GM04504 (cell line): ENCODE measurements at places on chromosomes 2 and 18.

DNA sequence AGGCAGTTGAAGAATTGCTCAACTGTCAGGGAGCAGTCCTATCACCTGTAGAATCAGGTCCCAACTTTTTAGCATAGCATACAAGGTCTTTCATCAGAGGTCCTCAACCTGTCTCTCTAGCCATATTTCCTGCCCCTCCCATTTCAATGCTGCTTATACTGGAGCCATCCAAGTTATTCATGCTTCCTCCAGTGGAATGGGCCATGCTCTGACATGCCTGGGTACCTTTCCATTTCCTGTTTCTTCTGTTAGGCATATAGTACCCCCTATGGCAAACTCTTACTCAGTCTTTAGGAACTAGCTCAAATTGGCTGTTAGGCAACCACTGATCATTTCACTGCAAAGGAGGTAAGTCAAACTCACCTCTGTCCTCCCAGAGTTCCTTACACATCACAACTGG lies 51.0 kb upstream of the ABCA12 start:
- DNase-seq = no peak

GRCh38 chr2:150480241-150480640 lies 7.2 kb downstream of the RND3 start:
- peak; percentile 64 for DNase-seq

DNA sequence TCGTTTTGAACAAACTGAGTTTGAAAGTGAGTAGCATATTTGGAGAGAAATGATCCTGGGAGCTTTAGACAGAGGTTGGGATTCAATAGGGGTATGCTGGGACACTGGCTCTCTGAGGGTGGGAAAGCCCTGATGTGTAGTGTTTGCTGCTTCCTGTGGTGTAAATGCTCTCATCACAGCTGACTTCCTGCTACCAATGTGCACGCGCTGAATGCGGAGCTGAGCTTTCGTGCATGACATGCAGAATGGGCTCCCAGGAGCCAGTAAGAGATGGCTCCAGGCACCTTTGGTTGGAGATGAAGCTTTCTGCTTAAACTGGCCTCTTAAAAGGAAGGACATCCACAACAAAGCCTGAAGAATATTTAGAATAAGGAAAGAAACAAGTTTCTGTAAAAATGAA lies 224.1 kb upstream of the CCDC150 start:
- no peak for DNase-seq

GRCh38 chr2:6986301-6986911 lies 69.2 kb downstream of the RNF144A start:
- no peak for DNase-seq

DNA sequence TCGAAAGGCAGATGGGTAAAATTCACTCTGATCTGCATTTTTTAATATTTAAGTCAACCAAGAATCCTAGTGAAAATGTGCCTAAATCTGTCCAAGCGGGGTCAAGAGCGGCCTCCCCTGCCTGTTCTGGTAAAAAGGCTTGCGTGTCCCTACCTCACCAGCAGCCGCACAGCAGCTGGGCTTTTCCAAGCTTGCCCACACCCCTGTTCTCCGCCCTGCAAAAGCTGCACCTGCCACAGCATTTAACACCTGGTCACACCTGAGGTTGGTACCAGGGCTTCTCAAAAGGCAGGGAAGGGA lies 25.8 kb upstream of the TMEM182 start:
- no peak for DNase-seq

GRCh38 chr2:229445019-229445418 lies 173.9 kb upstream of the PID1 start:
- DNase-seq = peak; percentile 76

GRCh38 chr2:50408936-50409335 lies 623.0 kb downstream of the NRXN1 start:
- DNase-seq = no peak

GRCh38 chr2:234684466-234684865 lies 187.6 kb upstream of the ARL4C start:
- no peak for DNase-seq

DNA sequence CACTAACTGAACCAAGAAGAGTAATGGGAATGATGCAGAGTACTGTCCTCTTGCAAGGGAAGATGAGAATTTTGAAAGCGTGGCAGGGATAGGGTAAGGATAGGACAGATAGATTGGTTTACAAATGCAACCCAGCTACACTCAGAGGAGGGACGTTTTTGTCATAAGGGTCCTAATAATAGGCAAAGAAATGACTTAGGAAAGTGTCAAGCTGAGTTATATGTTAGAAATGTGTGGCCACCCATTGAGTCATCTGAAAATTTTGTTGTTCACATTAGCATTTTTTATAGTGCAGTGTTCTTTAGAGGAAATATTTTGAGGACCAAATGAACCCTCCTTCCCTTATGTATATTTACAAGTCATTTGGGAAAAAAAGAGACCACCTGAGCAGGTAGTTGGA lies 137.5 kb downstream of the PHLPP1 start:
- DNase-seq = no peak

DNA sequence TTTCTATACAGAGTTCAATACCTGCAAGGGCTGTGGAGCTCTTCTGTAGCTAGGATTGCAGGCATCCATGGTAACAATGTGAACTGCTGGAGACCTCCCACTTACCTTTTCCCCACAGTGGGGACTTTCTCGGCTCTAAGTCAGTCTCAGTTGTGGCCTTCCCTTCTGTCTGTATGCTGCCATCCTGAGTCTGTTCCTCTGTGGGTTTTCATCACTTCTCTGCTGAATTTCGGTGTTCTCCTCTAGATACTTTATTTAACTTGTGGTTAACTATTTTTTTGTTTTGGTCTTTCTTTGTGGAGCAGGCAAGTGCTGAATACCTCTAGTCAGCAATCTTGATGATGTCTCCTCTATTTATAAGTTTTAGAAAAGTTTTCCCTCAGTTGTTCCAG lies 647.2 kb upstream of the CDH2 start:
- no peak for DNase-seq

- DNase-seq = peak; percentile 68
Observed at GRCh38 chr18:10660179-10660884, 134.5 kb downstream of the NAPG start.

- no peak for DNase-seq
Observed at GRCh38 chr2:48771241-48772014, 15.9 kb upstream of the LHCGR start.
